ENCODE measurements at places on chromosomes 6 and 20.

DNA sequence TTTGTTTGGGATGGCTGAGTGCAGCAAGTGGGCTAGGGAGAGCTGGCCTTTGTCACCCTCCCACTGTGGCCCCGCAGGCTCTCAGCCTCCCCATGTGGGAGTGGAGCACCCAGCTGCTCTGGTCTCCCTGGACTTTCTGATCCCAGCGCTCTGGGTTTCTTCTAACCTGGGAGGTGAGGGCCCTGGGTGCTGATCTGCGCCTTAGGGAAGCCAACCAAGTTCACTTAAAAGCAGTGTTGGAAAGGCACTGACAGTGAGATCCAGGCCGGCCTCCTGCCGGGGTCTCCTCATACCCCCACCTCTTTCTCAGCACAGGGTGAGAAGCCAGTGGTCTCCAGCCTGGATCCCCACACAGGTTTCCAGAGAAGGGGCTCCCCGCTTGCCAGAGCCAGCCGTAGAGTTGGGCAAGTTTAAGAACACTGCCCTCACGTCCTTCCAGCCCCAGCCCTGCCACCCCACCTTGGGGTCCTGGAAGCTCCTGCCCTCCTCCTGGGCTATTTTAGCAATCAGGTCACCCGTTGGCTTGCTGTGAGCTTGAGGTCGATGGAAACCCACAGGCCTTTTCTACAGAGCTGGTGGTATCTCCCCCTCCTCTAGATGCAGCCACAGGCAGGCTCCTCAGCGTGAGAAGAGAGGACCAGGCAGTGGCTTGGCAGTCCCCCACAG lies 9.6 kb downstream of the C20orf203 start:
- DNase-seq, result no peak

GRCh38 chr20:2693286-2694007 lies 867 bp downstream of the EBF4 start:
- no peak for DNase-seq

- DNase-seq, result no peak
These were observed 58.9 kb downstream of the RREB1 start for GRCh38 chr6:7166410-7167293.

DNA sequence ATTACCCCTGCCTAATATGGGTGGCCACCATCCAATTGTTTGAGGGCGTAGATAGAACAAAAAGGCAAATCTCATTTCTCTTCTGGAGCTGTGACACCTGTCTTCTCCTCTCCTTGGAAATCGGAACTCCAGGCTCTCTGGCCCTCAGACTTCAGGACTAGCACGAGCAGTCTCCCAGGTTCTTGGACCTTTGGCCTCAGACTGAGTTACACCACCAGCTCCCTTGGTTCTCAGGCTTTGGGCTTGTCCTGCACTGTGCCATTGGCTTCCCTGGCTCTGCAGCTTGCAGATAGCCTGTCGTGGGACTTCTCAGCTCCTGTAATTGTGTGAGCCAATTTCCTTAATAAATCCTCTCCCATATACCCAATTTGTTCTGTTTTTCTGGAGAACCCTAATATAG lies 34.3 kb downstream of the ATRN start:
- no peak for DNase-seq

- no peak for DNase-seq
These were observed 92.5 kb upstream of the AKAP12 start for GRCh38 chr6:151147118-151147832.
